CD4-positive, alpha-beta T cell (primary cell): ENCODE measurements at places on chromosomes 1 and 21. TPM values are rescaled to one million over a fixed set of nuclear protein-coding genes. Genes with fewer than 3 reads are reported as not detected.

EIF2D gene
- total RNA-seq, result 48.9 TPM

RNF220 gene
- 76.0 TPM for total RNA-seq

FCGR2B gene
- 0.36 TPM for total RNA-seq

OLFML2B gene
- total RNA-seq, result 0.08 TPM

CCDC27 gene
- not detected for total RNA-seq

LCE2A gene
- total RNA-seq, result not detected

LRRN2 gene
- not detected for total RNA-seq

RHEX gene
- not detected for total RNA-seq

CLEC20A gene
- not detected for total RNA-seq

SPRR2F gene
- total RNA-seq, result not detected

TTC22 gene
- total RNA-seq, result 4.4 TPM

NPHS2 gene
- total RNA-seq, result not detected

MAP3K21 gene
- 0.95 TPM for total RNA-seq

TIE1 gene
- total RNA-seq, result not detected

FASLG gene
- 0.11 TPM for total RNA-seq

FAM89A gene
- 3.3 TPM for total RNA-seq

APP gene
- 44.4 TPM for total RNA-seq

FAM229A gene
- total RNA-seq, result 38.6 TPM

CELSR2 gene
- 3.6 TPM for total RNA-seq

OR2L8 gene
- 0.78 TPM for total RNA-seq

MTOR gene
- 28.9 TPM for total RNA-seq

SELE gene
- total RNA-seq, result not detected

C1orf56 gene
- 1.2 TPM for total RNA-seq

CORT gene
- 0.25 TPM for total RNA-seq

OR10Z1 gene
- total RNA-seq, result not detected

OR2T2 gene
- not detected for total RNA-seq

RCC1 gene
- total RNA-seq, result 9.9 TPM

CFAP141 gene
- not detected for total RNA-seq

KIAA0040 gene
- total RNA-seq, result 14.5 TPM

NOL9 gene
- total RNA-seq, result 54.1 TPM

MNDA gene
- 0.88 TPM for total RNA-seq

PBX1 gene
- 0.96 TPM for total RNA-seq
